NCI-H187 (cell line): ENCODE measurements at places on chromosomes 7 and 10.

GRCh38 chr7:105808703-105809590 lies 67.5 kb downstream of the ATXN7L1 start:
- DNase-seq = no peak

DNA sequence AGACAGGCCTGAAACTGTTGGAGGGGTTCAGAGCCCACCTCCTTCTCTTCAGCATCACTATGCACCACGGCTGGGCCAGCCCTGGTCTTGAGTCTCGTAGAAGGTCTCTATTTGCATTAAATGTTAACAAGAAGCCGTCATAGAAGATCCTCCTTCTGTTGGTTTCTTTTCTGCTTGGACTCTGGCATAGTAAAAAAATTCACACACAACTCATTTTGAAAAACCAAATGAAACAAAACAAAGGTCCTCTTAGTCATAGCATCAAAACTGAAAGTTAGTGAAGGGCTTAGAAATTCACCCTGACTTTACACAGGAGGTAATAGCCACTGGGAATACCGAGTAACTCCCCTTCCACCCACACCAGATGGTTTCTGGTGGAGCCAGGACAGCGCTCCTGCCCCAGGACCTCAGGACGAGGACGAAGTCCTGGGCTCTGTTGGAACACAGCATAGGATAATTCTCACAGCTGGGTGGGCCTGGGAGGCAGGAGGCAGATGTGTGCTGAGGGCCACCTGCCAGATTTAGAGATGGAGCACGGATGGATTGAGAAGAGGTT lies 248.4 kb upstream of the KLF6 start:
- no peak for DNase-seq

DNA sequence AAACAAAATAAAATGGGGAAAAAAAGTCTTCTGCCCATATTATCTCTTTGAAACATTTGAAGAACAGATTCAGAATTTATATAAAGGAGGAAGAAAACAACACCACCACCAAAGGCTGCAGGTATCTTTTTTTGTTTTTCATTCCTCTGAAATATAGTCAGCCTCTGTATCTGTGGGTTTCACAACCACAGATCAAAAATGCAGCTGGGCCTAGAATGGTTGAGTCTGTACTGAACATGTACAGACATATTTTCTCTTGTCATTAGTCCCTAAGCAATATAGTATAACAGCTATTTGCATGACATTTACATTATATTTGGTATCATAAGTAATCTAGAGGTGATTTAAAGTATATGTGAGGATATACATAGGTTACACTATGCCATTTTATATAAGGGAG lies 559.7 kb upstream of the LRRN3 start:
- no peak for DNase-seq

DNA sequence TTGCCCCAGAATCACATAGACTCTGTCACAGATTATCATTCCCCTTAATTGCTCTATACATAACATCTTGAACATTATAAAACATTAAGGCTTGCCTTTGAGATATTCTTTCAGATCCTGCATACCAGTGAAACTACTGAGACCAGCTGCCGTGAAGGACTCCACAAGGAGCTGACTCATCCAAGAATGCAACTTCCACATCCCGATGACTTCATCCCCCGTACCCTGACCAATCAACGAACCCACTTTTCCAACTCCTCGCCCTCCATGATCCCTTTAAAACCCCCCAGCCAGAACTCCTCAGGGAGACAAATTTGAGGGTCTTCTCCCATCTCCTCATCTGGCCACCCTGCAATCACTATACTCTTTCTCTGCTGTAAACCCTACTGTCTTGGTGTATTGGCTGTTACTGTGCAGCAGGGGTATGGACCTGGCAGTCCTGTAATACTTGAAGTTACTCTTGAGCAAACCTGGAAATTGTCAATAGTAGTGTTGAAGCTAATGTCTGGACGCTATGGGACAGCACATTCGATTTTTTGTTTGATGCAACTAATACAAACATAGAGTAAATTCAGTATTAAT lies 49.8 kb downstream of the HTR5A start:
- DNase-seq = no peak

GRCh38 chr10:58157076-58157766 lies 110.5 kb downstream of the IPMK start:
- no peak for DNase-seq

GRCh38 chr7:139675127-139676125 lies 102.4 kb downstream of the HIPK2 start:
- no peak for DNase-seq

DNA sequence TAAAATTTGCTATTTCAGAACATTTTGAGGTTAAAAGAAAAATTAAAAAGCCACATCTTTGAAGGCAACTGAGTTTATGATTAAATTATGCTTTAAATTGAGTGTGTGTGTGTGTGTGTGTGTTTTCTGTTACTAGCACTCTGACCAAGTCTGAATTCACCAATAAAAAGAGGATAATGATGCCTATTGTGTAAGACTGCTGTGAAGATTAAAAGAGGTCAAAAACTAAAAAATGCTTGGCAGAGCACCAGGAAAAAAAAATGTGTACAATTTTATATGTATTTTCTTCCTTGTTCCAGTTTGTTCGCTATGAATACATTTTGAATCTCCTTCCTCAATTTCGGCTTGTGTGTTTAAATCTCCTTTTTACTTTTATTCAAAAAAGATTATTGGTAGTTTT lies 316.6 kb upstream of the MAGI2 start:
- no peak for DNase-seq

- no peak for DNase-seq
Measured at GRCh38 chr7:132162556-132163144, 413.6 kb downstream of the PLXNA4 start.

DNA sequence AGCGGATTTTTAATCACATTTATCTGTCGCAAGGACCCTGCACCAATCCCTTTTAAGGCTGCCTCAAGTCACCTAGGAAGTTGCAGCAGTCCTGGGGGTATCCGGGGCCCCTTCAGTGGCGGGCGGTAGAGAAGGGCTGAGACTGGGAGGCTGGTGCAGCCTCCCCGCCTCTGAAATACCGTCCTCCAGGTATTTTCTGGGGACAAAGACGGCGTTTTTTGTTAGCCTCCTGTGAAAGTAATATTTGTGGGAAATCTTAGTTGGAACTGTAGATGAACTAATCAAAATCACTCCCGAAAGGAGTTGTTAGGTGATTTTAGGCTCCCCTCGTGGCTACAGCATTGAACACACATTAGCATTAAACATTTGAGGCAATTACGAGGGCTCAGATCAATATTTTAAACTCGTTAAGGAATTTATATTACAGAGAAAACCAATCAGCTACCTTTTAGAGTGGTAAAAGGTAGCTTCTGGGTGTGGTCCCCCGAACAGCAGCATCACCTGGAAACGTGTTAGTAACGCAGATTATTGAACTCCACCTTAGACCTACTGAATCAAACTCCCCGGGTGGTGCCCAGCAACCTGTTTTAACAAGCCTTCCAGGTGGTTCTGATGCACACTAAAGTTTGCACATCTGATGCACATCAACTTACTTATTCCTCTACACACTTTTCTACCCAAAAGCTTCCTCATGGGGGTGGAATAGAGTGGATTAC lies 530 bp upstream of the ANXA7 start:
- DNase-seq = no peak

DNA sequence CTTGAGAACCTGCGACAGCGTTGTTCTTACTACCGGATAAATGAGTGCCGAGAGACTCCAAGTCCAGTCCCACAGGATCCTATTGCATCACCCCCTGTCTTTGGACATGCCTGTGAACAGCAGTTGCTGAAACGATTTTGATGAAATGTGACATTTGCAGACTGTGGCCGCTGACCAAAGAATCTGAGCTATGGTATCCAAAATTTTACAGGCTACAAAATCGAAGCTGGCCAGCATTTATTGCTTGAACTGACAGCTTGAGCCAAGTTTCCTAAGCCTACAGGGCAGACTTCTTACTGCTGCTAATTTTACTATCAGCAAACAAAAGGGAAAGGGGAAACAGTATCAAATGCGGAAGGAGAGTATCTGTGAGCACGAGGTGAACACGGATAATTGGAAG lies 12.1 kb upstream of the NPVF start:
- no peak for DNase-seq

- no peak for DNase-seq
Measured at GRCh38 chr10:76055963-76056362, 624.5 kb downstream of the LRMDA start.

DNA sequence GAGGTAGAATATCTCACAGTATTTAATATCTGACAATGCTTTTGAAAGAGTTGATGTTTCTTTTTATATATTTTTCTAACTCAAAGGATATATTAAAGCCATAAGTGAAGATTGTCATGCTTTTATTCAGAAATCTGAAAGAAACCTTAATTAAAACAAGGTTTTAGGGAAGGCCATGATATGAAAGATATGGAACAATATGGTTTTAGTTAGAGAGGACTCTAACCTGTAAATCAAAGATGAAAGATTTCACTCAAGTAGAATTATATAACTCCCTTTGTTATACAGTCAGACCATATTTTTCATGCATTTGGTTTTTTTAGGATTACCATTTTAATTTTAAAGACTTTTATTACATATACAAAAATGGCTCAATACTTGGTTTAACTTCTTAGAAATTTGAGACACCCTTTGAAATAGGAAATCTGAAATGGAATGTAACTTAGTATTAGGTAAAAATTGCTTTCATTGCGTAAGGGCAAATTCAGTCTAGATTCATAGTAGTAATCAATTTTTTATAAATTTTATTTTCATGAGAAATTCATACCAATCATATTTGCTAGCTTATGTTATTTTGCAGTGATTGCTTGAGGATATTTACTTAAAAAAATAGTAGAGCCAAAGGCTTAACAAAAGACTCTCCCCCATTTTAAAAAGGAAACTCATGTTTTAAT lies 119.8 kb downstream of the TWIST1 start:
- no peak for DNase-seq

- DNase-seq = no peak
Measured at GRCh38 chr7:35758421-35758820, 42.4 kb upstream of the SEPTIN7 start.

DNA sequence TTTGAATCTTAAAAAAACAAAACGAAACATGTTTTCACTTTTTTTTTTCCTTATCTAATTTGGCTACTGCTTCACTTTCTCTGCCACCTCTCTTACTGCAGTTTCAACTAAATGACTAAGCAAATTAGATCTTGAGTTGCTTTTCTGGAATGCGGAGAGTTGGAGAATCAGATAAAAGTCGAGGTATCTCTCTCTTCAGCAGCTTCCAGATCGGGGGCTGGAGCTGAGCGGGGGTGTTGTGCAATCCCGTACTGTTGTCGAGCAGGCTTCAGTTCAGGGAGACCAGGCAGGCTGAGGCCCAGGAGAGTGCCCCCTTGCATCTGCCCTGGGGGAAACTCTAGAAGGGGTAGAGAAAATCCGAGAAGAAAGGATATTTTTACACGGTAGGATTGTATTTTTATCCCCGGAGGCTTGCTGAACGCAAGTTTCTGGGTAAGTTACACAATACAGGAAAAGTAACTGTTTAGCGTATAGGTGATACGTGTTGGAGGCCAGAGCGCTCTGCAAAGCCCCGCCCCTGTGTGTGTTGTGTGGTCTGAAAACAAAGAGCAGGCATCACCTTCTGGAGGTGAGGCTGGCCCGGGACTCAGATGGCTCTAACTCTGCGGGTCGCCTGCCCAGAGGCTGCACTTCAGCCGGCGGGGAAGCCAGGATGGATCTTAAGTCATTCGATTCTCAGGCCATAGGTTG lies 116.6 kb downstream of the KLF6 start:
- DNase-seq = no peak

- no peak for DNase-seq
Measured at GRCh38 chr10:12603766-12604470, 254.6 kb downstream of the CAMK1D start.

DNA sequence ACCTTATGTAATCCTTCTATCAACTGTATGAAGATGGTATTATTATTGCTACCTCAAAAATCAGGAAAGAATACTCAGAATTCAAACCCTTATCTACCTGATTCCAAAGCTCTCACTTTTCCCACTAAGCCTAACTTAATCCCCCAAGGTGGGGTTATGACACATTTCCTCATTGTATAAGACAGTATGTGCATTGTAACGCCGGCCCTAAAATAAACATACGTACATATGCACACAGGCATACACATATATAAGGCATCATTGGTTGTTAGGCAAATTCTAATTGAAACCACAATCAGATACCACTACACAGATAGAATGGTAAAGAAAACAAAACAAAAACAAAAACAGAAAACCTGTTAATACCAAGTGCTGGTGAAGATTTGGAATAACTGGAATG lies 556.5 kb downstream of the INHBA start:
- DNase-seq = no peak

- no peak for DNase-seq
Measured at GRCh38 chr10:85967594-85967993, 399.0 kb downstream of the GRID1 start.

DNA sequence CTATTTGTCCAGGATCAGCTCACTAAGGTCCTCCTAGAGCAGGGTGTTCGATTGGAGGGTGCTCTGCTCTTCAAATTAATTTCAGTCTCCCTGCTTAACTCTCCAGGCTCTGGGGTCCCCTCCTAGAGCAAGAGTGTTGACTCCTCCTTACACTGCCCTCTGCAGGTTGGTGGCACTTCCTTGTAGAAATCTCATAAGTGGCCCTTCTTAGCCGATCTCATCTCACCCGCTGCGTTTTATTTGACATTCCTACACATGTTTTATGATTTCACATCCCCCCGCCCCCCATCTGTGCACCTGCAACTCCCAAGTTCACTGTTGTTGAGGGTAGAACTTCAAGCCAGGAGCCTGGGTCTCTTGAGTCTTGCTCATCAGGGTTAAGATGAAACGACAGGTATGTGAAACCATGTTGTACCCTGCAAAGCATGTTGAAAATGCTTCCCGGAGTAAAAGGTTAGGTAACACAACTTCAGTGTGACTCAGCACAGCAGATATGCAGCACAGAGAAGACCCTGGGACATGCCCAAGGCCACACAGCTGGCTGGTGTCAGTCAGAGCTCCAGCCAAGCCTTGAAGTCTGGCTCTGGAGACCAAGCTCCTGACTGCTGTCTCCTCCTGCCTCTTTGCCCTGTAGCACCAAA lies 171.2 kb downstream of the PRKAG2 start:
- no peak for DNase-seq

GRCh38 chr7:1530946-1531262 lies 402 bp downstream of the MAFK start:
- DNase-seq = no peak

- no peak for DNase-seq
Measured at GRCh38 chr10:49183596-49184542, 4.3 kb downstream of the TMEM273 start.

GRCh38 chr7:44754802-44755697 lies 6.4 kb downstream of the ZMIZ2 start:
- DNase-seq = no peak

DNA sequence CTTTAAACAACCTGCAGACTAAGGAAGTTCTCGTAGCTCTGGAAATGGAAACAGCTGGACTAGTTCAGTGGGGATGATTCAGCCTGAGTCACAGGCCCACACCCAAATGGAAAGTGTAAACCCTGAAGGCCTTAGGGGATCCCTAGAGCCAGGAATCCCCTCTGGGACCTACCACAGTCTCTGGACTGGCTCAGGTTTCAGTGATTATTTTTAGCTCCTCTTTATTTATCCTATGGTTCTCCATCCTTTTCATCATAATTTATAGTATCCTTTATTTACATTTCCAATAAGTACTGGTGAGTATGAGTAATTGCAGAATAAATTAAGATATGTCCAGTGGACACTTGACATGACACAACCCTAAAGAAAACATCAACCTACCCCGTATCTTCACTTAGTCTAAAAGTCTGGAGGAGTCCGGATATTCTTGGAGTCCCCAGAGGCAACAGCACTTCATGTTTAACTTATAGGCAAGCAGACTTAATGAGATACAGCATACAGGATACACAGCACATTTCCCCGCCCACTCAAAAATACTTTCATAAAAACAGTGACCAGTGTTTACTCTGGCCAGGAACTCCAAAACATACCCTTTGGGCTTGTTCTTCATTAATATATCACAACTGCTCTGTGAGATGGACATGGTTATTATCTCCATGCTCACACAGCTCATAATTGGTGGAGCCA lies 28.4 kb upstream of the SEMA3E start:
- DNase-seq = no peak
